ENCODE measurements at places on chromosomes 2 and 18. TPM values are rescaled to one million over a fixed set of nuclear protein-coding genes. Genes with fewer than 3 reads are reported as not detected.

DNA sequence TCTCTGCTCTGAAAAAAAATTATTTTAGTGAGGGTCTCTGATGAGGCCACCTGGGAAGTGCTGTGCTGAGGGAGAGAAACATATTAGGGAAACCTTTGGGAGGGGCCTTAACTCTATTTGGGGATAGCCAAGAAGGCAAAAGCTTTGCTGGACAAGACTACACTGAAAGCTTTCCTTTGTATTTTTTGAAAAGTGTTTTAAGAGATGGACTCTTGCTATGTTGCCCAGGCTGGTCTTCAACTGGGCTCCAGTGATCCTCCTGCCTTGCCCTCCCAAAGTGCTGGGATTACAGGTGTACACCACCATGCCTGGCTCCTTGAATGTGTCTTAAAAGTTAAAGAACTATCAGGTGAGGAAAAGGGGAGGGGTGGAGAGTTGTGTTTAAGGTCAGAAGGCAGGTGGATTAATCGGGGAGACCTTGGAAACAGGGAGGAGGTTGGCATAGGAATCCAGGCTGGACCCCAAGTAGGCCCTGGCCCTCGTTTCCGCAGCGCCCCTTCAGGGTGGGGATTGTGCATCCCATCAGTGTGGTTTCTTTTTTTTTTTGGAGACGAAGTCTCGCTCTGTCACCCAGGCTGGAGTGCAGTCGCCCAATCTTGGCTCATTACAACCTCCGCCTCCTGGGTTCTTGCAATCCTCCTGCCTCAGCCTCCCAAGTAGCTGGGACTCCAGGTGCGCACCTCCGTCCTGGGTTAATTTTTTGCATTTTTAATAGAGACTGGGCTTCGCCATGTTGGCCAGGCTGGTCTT, 92.1 kb downstream of the MYCN start:
- H3K4me3 ChIP-seq = no peak overlapping the region
- H3K27me3 ChIP-seq = no peaks in the 10 kb centered on the region
- no peak for DNase-seq
- H3K27ac ChIP-seq = no peak overlapping the region
- H3K4me1 ChIP-seq = no peaks in the 10 kb centered on the region
- H3K36me3 ChIP-seq = no peaks in the 10 kb centered on the region

DNA sequence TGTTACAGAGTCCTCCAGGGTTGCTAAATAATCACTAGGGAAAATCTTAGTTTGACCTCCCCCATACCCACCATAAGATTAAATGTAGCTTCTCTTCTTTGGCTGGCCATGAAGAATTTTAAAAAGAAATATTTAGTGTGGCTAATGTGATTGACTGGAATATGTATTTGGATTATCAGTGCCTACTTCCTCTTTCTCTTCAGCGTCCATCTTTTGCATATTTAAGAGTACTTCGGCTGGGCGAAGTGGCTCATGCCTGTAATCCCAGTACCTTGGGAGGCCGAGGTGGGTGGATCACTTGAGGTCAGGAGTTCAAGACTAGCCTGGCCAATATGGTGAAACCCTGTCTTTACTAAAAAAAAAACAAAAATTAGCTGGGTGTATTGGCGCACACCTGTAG, 28.8 kb downstream of the ADAM23 start:
- H3K27ac ChIP-seq = no peak overlapping the region

GRCh38 chr2:238841542-238842164, 6.2 kb upstream of the TWIST2 start:
- H3K36me3 ChIP-seq = no peaks in the 10 kb centered on the region
- H3K27me3 ChIP-seq = peaks cover 35% of the 10 kb centered on the region
- H3K27ac ChIP-seq = no peak overlapping the region
- DNase-seq = no peak
- no peaks in the 10 kb centered on the region for H3K4me1 ChIP-seq
- no peak overlapping the region for H3K4me3 ChIP-seq

Gene TLX2
- polyA plus RNA-seq = 5.0 TPM

Gene CPS1
- polyA plus RNA-seq = 657 TPM

Gene C2orf69
- 12.2 TPM for polyA plus RNA-seq

Gene MDH1B
- 0.69 TPM for polyA plus RNA-seq
